NCI-H187 (cell line): ENCODE measurements at places on chromosomes 7 and 10.

DNA sequence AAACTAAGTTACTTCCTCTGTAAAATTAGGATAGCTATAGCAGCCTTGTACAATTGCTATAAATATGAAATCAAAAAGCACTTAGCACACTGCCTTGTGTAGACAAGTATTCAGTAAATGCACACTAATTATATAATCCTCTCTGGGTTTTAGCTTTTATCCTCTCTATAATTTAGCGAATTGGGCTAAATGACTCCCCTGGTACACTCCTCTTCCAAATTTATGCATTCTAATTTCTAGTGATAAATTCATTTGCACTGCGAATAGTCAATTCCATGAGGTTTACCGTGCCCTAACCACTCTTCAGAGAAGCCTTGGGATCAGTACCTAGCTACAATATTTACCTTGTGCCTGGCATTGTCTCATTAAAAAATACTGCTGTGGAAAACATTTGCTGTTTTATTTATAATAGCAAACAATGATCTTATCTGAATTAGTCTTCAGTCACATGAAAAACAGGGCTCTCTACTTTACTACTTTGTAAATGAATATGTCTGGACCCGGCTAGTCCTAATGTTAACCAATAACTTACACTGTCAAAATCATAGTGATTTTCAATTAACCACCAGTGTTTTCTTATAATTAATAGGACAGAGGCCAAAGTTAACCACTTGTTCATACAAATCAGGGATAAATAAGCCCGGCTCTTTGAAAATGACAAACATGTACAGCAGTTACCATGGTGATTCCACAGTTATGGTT lies 577.9 kb downstream of the IPMK start:
- no peak for DNase-seq

DNA sequence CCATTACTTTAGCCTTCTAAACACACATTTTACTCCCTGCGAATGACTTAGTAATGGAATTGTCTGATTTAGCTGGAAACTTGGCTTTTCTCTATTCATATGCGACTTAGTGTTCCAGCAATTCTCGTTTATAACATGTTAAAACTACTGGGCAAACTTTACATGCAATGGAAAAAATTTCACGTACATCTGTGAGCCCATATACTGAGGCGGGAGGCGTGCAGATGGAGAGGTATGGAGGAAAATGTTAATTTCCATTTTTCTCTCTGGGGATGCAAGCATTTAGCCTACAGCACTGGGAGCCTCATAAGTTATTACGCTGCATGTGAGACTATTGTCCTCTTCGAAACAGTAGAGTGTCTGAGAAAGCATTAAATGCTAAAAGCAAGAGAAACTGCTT lies 591.5 kb upstream of the ANKRD30A start:
- no peak for DNase-seq

- no peak for DNase-seq
Measured at GRCh38 chr10:20108021-20108420, 291.8 kb downstream of the PLXDC2 start.

DNA sequence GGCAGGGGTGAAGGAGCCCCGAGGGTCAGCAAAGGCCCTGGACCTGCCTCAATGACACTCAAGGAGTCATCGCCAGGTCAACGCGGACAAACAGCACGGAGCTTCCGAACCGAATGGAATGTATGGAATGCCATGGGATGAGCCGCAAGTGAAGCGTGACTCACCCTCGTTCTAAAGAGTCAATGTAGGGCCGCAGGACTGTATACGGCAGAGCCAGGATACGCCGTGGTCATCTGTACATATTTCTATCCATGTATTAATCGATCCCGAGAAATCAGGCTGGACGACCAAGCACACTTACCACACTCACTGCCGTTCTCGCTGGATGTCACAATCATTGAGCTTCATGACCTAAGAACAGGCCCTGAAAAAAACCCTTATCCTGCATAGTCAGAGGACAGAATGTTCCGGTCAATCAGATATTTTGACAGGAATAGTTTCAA lies 4.3 kb downstream of the SNX8 start:
- DNase-seq = no peak

DNA sequence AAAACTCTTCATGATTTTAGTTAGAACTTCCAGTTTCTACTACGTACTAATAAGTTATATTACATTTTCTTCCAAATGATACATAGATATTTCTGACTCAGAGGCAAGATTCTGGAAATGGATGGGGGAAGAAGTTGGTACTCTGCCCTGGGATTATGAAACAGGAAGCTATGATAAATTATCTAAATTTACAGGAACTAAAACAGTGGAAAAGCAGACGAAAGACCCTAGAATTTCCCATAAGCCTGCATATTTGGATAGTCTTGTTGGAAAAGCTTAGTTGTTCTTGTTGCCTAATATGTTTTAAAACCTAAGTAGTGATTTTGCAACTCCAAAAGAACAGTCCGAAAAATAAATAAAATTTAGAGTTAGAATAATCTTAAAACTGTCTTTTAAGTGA lies 21.8 kb downstream of the CFAP69 start:
- no peak for DNase-seq

DNA sequence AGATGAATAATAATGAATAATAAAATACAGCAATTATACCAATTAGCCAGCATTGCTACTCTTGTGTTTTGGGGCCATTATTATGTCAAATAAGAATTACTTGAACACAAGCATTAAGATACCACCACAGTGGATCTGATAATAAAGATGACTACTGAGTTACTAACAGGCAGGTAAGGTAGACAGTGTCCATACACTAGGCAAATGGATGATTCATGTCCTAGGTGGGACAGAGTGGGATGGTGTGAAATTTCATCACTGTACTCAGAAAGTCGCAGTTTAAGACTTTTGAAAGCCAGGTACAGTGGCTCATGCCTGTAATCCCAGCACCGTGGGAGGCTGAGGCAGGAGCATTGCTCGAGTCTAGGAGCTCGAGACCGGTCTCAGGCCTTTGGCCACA lies 8.7 kb upstream of the UNC5B start:
- DNase-seq = no peak

GRCh38 chr7:78716876-78717275 lies 736.6 kb downstream of the MAGI2 start:
- DNase-seq = no peak

- no peak for DNase-seq
Measured at GRCh38 chr10:31001740-31002139, 29.9 kb downstream of the ZNF438 start.

DNA sequence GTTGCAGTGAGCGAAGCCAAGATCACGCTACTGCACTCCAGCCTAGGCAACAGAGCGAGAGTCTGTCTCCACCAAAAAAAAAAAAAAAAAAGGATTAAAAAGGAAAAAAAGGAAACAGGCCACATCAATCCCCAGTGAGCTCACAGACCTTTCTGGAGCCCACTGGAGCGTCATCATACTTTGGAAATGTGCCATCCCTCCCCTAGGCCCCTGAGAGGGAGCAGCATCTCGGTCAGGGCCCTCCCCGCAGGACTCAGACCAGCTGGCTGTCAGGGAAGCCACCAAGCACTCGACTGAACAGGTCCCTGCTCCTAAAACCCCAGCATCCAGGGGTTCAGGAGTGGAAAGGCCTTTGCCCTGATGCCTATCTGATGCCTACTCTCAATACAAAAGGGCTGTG lies 97.9 kb upstream of the SH2B2 start:
- DNase-seq = no peak

- no peak for DNase-seq
Measured at GRCh38 chr7:156942708-156943090, 6.8 kb upstream of the NOM1 start.

DNA sequence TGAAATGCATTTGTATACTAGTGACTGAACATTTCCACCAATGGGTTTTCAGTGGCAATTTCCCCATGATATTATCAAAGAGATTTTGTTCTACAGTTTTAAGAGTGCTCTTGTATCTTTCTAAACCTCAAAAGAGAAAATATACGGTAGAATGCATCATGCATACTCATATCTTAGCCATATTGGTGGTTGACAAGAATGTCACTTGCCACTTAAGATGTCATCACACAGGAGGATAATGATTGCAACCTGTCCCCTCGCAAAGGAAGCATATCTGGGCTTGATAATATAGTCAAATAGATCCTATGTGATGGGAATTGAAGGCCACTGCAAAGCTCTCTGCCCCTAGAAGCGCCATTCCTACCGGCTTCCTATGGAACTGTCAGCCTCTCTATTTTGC lies 79.3 kb upstream of the ARMC3 start:
- no peak for DNase-seq

DNA sequence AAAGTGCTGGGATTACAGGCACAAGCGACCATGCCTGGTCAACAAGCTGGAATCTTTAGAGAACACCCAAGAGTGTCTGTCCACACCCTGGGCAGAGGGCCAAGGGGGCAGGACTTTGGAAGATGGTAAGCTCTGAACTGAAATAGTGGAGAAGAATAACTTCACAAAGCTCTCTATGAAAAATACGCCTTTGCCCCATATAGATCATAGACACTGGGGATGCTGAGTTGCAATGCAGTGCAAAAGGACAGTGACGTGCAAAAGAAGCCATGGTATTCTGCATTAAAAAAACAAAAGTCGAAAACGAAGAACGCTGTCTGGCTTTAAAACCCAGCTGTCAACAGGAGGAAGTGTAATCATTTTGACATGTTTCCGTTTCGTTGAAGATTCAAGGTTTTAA lies 353.6 kb downstream of the CALN1 start:
- no peak for DNase-seq

DNA sequence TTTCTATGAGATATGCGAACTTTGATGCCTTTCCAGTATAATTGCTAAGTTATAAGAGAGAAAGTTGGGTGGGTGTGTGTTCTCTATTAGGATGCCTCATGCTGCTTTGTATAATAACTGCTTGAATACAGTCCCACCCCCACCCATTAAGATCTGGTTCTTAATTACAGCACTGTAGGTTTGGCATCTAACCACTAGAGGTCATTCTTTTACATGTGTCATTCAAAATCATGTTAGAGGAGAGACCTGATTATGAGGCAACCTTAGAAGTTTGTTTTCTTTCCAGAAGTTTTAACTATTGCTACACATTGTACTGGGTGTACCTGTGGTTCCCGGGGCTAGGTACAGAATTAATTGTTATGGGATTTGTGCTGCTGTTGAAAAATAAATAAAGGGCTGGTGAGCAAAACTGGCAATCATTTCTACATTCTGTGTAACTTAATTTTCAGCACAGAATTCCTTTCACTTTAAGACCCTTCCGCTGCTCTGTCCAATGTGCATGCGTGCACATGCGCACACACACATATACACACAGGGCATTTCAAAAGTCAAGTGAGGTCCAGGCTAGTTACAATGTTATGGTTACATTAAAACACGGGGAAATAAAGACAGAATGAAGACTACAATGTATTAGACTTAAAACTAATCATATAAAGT lies 1156.3 kb downstream of the SORCS3 start:
- no peak for DNase-seq

DNA sequence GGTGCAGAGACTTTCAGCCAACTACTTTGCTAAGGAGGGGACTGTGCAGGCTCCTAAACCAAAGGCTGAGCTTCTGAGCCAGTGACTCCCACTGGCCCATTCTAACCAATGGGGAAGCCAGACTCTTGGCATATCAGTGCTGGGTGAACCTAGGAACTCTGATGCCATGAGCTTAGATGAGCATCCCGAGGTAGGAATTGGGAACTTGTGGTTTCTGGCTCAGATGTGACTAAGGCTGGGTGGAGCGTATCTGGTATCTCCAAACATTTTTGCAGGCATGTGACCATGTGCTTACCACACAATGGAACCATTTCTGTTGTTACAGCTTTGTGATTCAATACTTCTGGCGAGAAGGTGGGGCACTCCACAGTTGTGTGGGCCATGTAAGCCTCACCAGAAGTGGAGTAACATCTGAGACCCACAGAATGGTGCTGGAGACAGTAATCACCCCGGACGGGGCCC lies 2.5 kb upstream of the AVPI1 start:
- DNase-seq = no peak

GRCh38 chr7:151345576-151346469 lies 4.2 kb downstream of the NUB1 start:
- no peak for DNase-seq

DNA sequence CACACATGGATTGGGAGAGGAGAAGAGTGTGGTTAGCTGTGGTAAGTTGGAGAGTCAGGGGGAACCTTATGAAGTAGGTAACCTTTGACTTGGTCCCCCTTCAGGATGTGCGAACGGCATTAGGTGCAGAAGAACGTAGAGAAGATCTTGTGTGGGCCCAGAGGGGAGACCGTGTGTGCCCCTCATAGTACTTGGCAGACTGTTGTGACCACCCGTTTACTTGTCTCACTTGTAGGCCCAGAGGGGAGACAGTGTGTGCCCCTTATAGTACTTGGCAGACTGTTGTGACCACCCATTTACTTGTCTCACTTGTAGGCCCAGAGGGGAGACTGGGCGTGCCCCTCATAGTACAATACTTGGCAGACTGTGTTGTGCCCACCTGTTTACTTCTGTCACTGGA lies 2.6 kb downstream of the GTPBP4 start:
- DNase-seq = no peak

DNA sequence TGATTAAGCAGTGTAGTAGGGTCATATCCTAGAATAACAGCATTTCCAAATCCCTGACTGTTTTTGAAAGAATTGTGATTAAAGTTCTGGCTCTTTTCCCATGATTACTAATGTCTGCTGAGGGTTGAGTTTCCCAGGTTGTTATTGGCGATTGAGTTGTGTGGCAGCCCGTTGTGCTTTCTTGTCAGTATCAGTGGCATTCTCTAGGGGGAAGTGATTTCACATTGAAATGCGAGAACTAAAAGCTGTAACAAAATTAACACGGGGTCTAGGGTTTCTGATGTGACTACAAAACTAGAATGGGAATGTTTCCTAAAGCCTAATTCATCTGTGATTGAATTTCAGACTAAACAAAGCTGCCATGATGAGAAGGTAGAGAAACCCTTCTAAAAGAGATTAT lies 349.4 kb downstream of the EXOC4 start:
- no peak for DNase-seq

DNA sequence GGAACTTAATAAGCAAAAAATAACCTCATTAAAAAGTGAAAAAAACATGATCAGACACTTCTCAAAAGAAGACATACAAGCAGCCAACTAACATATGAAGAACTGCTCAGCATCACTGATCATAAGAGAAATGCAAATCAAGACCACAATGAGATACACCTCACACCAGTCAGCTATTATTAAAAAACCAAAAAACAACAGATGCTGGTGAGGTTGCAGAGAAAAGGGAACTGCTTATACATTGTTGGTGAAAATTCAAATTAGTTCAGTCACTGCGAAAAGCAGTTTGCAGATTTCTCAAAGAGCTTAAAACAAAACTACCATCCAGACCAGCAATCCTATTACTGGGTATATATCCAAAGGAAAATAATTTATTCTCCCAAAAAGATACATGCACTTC lies 513.3 kb downstream of the MDFIC start:
- DNase-seq = no peak

GRCh38 chr10:13809427-13809826 lies 222.7 kb downstream of the PRPF18 start:
- DNase-seq = no peak
